ENCODE measurements at places on chromosomes 7 and 10.

GRCh38 chr7:92645114-92646061 is 55.2 kb upstream of the FAM133B start:
- DNase-seq: no peak

DNA sequence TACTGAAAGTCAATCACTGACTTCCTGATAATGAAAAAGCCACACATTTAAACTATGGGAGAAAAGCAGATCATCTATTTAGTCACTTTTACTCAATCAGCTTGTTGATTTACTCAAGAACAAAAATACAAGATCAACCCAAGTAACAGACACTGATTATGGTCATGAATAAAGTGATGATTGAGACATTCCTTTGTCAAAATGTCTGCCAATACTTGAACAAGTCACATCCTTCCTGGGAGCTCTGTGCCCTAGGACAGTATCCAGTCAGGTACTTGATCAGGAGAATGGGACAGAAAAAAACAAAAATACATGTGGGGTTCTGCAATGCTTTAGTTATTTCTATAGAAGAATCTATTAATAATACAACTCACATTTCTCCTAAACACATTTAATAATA is 150.0 kb upstream of the NEBL start:
- no peak for DNase-seq

GRCh38 chr7:157769526-157770215 is 432.9 kb downstream of the DNAJB6 start:
- no peak for DNase-seq

DNA sequence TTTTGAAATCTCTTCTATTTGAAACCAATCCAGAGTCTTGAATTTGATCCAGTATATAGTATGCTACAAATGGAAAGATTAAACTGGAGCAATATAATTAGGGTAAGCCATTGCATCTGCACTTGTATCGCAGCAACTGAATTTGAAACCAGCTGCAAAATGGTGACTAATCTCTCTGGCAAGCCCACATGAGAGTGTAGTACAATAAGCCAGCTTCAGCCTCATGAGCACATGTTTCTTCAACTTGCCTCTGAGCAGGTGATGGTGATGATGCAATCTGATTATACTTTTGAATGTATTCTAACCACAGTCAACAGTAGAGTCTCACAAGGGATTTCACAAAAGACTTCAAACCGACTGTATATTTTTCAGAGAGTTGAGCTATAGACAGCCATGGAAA is 829 bp upstream of the RPA3 start:
- no peak for DNase-seq

DNA sequence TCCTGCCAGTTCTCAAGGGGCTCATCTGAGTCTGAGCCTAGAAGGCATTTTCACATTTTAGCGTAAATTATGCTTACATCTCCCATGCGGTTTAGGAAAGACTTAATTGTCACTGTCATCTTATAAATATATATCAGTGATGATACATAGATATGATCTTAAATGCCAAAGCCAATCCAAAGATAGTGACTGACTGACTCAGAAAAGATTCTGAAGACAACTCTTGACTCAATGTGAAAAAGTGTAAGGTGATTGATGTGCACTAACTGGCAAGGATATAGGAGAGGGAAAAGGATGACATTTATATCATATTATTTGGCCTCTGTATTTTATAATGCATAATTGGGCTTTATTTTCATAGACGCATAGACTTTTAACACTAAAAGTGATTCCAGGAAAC is 84.9 kb upstream of the LRRN3 start:
- no peak for DNase-seq

GRCh38 chr7:136869991-136870865 is 1.8 kb downstream of the CHRM2 start:
- no peak for DNase-seq

GRCh38 chr10:68074031-68074774 is 880 bp downstream of the HERC4 start:
- no peak for DNase-seq

All from effector memory CD4-positive, alpha-beta T cell (primary cell).